ENCODE measurements at places on chromosomes 7 and 10.

DNA sequence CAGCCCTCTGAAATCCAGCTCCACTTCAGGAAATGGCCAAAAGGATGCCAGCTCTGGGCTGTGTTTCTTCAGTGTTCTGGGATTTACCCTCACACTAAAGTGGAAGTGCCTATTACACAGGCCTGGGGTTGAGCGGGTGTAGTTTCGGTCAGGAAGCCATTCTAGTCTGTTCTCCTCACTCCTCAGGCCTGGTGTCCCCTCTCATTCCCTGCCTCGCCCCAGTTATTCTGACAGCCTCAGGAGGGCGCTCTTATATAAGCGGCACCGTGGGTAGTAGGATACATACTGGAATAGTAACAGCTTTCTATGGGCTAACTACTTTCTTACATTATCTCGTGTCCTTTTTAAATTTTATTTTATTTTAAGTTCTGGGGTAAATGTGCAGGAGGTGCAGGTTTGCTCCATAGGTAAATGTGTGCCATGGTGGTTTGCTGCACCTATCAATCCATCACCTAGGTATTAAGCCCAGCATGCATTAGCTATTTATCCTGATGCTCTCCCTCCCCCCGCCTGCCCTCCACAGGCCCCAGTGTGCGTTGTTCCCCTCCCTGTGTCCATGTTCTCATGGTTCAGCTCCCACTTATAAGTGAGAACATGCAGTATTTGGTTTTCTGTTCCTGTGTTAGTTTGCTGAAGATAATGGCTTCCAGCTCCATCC, 12.2 kb upstream of the LGI1 start:
- DNase-seq = peak; percentile 31

- no peak for DNase-seq
These were observed 291.6 kb downstream of the RNLS start for GRCh38 chr10:88291289-88292184.

DNA sequence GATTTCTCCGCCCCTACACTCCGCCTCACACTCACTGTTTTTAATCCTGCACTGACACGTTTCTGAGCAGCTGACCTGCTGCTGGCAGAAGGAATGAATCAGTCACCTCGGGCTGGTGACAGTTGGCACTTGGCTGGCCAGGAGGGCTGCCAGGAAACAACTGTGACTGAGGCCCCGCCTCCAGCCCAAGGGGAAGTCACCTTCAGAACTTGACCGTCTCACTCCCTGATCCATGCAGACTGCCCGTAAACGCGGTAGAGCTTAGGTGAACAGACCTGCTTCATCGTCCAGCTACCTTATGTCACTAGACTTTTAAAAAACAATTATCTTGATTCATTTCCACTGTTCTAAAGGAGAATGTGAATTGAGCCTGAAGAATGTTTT, 107.5 kb downstream of the DOCK1 start:
- no peak for DNase-seq

DNA sequence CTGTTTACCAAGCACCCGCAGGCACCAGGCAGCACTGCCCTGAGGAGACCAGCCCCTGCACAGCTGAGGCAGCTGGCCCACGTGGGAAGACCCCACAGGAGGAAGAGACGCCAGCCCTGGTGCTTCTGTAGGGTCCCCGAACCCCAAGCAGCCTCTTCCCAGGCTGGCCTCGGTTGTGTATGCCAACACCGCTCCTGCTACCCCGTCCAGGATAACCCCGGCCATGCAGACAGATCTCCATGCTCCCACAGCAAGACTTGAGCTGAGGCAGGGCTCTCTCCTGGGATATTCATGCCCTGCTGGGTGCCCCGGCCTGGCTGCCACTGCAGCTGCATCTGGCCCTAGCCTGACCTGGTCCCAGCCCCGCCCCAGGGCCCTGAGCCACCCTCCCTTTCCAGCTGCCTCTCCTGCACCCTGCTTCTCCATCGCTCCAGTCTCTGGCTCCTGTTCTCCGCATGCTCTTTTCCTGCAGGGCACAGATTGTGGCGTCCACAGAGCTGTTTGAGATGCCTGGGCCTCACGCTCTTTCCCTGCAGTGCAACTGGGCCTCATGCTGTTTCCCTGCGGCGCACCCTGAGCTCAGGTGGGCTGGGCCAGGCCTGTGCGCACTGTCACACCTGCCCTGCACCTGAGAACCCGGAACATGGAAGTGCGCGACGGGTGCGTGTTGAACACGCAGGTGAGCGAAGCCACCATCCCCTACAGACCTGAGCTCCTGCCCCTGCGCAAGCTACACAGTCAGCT, 236.2 kb downstream of the ELFN1 start:
- DNase-seq = no peak

GRCh38 chr10:77338143-77338542, 299.5 kb downstream of the KCNMA1 start:
- DNase-seq = no peak

- no peak for DNase-seq
These were observed 332.2 kb downstream of the CCSER2 start for GRCh38 chr10:84660450-84661159.

DNA sequence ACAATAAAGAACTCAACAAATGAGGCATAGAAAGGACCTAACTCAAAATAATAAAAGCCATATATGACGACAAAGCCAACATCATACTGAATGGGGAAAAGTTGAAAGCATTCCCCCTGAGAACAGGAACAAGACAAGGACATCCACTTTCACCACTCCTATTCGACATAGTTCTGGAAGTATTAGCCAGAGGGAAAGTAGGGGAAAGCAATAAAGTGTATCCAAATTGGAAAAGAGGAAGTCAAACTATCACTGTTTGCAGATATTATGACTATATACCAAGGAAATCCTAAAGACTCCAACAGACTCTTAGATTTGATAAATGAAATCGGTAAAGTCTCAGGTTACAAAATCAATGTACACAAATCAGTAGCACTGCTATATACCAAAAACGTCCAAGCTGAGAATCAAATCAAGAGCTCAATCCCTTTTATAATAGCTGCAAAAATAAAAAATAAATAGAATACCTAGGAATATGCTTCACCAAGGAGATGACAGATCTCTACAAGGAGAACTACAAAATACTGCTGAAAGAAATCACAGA, 4.8 kb downstream of the ANXA7 start:
- DNase-seq = no peak

DNA sequence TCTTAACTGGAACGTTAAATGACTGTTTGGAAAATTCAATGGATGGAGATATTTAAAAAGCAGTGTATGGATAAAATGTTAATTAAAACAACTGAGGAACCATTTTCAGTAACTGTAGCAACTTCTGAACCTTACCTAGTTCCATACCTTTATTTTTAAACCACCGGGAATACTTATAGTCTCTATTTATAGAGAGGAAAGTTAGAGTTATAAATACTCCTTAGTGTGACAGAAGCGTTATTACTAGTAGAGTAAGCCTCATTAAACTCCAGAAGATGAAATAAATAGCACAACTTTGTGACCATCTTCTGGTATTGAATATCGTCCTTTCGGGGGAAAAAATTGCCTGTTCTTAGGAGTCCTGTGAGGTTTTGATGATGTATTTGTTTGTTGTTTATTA, 114.9 kb downstream of the LCOR start:
- no peak for DNase-seq

- no peak for DNase-seq
These were observed 42.8 kb downstream of the PDLIM1 start for GRCh38 chr10:95247881-95248583.

GRCh38 chr7:51217804-51218203, 98.8 kb downstream of the COBL start:
- DNase-seq = no peak

DNA sequence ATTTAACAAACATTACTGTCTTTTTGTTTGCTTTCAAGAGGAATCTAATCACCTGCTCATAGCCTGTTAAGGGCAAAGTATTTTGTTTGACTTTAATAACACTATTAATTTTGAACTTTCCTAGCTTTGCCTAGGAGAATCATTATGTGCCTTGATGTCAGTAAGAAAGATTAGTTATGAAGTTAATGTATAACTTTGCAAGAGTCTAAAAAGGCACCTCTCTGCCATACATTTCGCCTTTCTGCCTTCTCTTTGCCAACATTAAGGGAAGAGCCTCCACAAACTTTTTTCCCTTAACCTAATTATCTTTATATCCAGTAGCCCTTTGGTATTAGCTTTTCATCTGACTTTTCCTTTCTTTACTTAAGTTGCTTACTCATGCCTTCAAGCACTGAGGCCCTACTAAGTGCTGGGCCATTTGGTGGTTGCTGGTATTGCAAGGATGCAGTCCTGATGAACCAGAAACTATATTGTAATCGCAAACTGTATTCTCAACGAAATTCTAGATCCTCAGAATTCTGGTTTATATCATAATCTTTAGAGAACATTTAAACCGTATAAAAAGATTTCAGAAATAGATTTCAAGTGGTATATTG, 108.5 kb downstream of the SND1 start:
- no peak for DNase-seq

DNA sequence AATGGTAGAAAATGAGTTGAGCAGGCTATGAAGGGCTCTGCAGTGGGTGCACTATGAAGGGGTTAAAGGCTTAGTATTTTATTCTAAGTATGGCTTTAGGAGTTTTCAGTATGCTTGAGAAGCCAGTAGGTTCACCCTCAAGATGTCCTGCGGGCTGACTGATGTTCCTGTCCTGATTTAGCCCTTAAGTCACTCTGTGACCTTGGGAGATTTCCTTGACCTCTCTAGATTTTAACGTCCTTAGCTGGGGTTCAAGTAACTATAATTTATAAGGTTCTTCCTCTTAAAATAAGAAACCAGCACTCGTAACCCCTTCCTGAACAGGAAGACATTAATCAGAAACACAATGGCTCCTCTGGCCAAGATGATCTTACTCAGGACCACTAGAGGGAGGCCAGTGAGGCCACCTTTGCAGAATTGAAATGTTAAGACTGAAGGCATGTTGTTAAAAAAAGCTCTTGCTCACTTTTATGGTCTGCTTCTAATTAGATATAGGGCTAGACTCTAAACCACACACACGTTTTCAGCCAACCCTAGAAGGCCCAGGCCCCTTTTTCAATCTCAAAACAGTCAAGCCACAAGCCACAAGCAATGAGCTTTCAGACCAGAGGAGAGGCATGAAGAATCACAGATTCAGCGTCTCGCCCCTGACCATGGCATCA, 41.9 kb downstream of the CDK1 start:
- DNase-seq = no peak

DNA sequence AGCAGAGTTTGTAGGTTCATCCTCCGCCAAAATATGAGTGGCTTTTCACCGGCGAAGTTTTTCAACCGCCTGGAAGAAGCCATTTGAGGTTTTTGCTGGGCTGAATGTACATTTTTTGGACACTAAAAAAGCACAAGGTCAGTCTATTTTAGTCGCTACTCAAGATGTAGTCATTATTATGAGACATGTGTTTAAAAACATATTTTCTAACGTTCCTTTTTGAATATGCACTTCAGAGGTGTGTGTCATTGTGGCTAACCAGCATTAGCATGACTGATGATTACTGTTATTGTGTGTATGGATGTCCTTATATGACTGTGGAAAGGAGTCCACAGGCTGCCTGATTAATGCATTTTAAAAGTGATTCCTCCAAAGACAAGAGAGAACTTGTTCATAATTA, 605.4 kb downstream of the INHBA start:
- DNase-seq = peak; percentile 69

GRCh38 chr7:111763221-111763801, 201.0 kb upstream of the IMMP2L start:
- DNase-seq = peak; percentile 38

GRCh38 chr10:97713339-97713825, at the start of gene MARVELD1:
Gene MARVELD1, plus strand, starts transcription at chr10:97713730. Its CDS starts 147 bp downstream, at chr10:97713877.
- DNase-seq = peak; percentile 70

DNA sequence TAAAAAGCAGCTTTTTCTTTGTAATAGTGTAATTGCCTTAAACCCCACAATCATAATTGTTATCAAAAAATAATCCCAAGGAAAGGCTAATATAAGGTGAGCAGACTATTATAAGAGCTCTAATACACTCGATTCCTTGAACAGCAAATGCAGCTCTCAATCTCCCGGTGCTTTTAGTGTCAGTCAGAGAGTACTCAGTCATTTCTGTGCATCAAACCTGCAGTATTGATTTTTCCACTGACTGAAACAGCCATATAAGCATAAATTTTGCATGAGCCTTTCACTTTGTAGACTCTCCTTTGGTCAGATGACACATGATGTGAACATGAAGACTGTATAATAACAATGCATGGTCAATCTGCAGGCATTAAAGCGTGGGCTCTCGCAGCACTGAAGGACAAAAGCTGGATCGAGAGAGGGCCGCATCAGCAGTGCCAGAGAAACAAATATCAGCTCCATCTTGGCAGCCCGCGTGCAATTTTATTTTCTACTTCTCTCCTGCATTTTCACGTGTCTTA, 272.0 kb downstream of the POU6F2 start:
- no peak for DNase-seq

- peak; percentile 19 for DNase-seq
These were observed 95.4 kb upstream of the SEMA3C start for GRCh38 chr7:81014266-81014665.

GRCh38 chr10:70430493-70431445, 10.7 kb downstream of the NODAL start:
- peak; percentile 77 for DNase-seq

DNA sequence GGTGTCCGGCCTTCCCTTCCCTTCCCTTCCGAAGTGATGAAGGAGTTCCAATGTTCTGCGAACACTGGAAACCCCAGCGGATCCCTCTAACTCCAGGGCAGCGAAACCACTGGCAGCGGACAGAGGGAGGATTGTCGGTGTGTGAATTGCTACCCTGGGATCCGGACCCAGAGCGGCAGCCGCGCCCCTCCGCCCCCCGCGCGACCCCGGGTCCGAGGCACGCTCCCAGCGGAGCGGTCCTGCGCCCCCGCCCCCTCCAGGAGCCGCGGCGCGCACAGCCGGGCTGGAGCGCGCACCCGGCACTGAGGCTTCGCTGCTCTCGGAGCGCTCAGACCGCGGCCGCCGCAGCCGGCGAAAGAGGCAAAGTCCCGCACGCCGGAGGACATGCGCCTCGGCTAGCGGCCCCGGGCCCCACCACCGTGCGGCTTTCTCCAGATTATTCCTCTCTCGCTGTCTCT, at the start of gene PTPRZ1:
TSS of gene PTPRZ1 (plus strand) at position 331 of the 458 bp plus-strand sequence. CDS start 339 bp downstream, outside the sequence.
- DNase-seq = no peak

DNA sequence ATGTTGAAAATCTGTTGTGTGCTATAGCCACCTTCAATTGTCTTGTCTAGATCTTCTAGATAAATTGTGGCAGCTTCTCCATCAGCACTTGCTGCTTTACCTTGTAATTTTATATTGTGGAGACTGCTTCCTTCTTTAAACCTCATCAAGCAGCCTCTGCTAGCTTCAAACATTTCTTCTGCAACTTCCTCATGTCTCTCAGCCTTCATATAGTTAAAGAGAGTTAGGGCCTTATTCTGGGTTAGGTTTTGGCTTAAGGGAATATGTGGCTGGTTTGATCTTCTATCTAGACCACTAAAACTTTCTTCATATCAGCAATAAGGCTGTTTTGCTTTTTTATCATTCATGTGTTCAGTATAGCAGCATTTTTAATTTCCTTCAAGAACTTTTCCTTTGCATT, 128.2 kb downstream of the ADAM22 start:
- no peak for DNase-seq
